ENCODE measurements at places on chromosomes 11 and 22. TPM values are rescaled to one million over a fixed set of nuclear protein-coding genes. Genes with fewer than 3 reads are reported as not detected.

GRCh38 chr22:20882855-20883254 is 24.0 kb downstream of the SNAP29 start:
- DNase-seq: no peak

The UBQLNL gene
- not detected for total RNA-seq

DNA sequence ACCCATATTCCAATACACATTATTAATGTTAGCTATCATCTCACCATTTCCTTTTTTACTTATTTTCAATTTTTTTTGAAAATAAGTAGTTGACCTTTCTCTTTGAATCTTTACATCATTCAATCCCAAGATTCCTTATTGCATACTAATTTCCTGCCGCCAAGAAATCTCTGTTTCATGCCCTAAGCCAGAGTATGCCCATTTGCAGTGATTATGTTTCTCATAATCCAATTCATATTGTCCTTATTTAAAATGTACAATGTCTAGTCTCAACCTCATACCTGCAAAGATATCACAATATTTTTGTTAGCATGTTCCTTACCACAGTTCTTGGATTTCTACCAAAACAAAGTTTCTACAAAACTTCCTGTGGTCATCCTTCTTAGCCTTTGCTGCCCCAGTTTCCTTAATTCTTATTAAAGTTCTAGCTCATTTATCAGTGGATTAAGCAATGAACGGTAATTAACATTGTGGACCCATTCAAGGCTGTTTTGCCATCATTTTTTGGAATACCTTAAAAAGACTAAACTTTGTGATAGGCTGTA is 75.3 kb downstream of the CD44 start:
- no peak for DNase-seq

DNA sequence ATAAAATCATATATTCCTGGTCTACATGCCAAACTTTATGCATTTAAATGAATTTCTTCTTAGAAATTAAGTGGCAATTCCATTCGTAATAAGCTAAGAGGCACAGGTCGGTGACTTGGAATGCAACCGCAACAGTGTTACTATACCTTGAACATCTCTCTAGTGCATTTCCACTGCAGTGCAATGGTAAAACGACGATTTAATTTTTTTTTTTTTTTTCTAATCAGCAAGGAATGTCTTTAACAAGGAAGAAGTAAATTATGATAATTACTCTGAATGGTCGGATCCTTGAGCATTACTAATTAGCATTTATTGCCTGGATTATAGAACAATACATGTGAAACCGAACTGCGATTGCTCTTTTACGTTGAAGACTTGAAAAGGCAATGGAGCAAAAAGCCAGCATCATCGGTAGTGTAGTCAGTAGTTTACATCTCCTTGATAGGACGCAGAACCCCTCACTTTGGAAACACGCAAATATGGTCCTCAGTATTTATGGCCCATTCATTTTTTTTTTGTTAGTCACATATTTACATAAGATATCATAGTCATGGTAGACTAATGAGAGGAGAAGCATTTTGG is 20.2 kb downstream of the BLID start:
- DNase-seq: no peak

DNA sequence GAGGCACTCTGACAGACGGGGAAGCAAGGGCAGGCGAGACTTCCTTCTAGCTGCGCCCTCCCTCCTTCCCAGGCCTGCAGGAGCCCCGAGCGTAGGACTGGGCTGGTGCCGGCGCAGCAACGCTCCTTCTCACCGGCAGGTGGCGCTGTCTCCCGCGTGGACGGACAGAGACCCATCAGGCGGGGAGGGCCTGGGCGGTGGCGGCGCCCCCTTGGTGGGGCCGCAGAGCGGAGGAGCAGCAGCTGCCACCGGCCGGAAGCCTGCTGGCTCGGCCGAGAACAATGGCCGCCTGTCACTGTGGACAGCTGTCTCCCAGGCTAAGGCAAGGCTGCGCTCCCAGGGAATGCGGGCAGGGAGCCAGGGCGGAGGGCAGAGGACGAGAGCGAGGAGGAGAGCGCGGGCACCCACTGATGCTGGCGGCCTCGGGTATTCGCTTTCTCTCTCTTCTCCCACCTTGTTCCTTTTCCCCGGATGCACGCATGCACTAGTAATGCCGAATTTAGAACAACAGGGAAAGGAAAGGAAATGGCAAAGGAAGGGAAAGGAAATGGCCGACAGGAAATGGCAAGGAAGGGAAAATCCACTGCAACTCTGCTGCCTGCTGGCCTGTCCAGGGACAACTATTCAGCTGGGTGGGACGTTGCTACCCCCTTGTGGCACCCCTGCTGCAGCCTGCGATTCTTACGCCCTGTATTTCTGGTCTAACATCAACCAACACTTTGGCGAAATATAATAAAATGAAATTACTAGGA is 14.4 kb downstream of the PPM1F start:
- DNase-seq: peak; percentile 81

DNA sequence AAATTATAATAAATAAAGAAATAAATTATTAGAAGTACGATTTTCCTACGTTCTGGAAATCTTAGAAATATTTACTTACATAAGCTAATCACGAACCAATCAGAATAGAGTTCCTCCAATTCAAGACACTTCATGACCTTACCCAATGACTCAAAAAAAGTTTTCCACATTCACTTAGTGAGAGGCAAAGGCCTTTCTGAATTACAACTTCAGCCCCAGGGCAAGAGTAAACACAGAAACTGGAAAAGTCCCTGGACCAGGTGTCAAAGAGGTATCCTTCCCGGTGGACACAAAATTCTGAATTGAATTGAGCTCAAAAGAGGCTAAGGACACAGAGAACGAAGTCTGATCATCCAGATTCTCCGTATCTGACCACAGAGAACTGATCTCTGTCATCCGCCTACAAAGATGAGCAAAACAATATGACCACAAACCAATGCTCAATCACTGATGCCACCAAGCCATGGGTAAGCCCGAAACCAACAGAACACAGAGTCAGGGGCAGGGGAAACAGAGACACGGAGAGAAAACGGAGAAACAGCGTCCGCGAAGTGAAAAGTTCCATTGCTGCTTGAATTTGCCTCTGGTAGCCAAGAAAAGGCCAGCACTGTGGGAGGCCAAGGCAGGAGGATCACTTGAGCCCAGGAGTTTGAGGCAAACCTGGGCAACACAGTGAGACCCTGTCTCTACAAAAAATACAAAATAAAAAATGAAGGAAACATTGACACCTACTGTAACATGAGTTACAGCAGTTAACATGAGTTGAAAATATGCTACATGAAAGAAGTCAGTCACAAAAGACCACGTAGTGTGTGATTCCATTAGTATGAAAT is 6.8 kb downstream of the BID start:
- DNase-seq: no peak

GRCh38 chr22:50418624-50419023 is 56.2 kb downstream of the SBF1 start:
- DNase-seq: no peak

GRCh38 chr11:115626414-115626813 is 122.2 kb upstream of the CADM1 start:
- no peak for DNase-seq

- no peak for DNase-seq
Observed at GRCh38 chr22:49418341-49418894, 409.3 kb downstream of the BRD1 start.

GRCh38 chr11:96215110-96215782 is 127.7 kb downstream of the MAML2 start:
- DNase-seq: no peak

- no peak for DNase-seq
Observed at GRCh38 chr11:18490736-18491485, 35.3 kb downstream of the LDHAL6A start.

DNA sequence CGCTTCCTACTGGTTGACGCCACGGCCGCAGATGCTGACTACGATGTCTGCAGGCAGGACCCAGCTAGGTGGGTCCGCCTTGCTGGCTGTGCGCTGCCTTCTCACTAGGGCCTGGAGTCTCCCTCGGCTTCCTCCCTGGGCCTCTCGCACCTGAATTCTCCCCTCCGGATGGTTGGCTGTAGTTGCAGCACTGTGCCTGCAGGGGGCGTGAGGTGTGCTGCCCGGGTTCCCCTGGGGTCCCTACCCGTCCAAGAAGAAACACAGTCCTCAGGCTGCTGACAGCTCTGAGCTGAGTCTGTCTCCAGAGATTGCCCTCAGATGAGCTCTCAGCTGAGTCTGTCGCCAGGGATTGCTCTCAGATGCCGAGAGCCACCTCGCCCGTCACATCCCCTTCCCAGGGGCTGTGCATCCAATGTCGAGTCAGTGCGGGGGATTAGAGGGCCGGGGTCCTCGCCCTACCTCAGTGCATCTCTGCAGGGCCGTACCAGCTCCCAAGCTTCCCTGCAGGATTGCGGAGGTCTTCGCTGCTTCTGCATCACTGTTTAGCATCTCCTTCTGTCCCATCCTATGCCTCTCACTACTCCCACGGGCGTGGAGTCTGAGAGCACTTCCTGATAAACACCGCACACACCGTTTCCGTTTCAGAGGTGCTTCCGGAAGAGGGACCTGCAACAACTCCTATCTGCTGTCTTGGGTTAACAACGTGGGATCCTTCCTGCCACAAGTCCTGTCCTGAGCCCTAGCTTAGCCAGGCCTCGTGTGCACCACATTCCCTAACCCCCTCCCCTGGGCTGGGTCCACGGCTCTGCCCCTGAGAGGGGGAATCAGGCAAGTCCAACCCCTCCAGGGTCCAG is 196.9 kb downstream of the CSNK2A3 start:
- no peak for DNase-seq

The OR8H1 gene
- total RNA-seq: not detected

The MRE11 gene
- 22.9 TPM for total RNA-seq
